Stimulated activated effector memory CD8-positive, alpha-beta T cell treated with anti-CD3 and anti-CD28 coated beads, Interleukin-12 subunit alpha, Interleukin-12 subunit beta, amount 100 ng/mL, for 72 hours (primary cell): ENCODE measurements at places on chromosomes 5 and 9.

GRCh38 chr5:119036101-119036762 is 34.7 kb upstream of the DMXL1 start:
- DNase-seq: no peak

- DNase-seq: no peak
These were observed 37.5 kb downstream of the MAMDC2 start for GRCh38 chr9:70081120-70081495.

DNA sequence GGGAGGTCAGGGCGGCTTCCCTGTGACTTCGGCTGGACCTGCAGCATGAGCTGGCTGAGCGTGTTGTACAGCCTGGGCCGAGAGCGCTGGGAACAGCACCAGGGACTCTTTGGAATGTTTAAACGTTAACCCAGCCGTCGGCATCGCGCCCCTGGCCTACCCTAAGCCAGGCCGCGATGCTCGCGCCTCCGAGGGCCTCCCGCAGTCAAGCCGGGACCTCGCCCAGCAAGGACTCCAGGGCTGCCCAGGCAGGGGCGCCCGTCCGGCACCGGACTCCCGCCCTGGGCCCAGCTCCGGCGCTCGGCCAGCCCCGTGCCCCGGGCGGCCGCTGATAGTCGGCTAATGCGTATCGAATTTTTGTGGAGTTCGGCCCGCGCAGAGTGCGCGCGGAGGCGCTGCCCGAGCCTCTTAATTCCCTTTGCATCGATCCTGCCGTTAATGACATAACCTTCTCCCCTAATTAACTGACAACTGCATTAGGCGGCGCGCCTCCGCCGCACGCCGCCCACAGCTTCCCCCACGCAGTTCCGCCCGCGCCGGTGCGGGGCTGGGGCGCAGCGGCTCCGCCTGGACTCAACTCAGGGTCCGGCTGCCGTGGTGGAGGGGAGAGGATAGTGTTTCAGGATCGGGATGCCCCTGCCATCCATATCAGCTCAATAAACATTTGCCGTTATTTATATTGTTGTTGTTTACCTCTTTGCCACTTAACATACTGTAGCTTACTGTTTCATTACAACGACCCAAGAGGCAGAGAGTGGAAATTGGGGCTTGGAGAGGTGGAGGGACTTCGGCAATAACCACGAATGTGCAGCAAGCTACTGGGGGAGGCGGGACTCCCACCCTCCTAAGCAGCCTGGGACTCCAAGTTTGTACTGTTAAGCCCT is 28.8 kb upstream of the CDC23 start:
- DNase-seq: no peak

GRCh38 chr5:122377026-122377425 is 65.0 kb downstream of the SNCAIP start:
- no peak for DNase-seq

DNA sequence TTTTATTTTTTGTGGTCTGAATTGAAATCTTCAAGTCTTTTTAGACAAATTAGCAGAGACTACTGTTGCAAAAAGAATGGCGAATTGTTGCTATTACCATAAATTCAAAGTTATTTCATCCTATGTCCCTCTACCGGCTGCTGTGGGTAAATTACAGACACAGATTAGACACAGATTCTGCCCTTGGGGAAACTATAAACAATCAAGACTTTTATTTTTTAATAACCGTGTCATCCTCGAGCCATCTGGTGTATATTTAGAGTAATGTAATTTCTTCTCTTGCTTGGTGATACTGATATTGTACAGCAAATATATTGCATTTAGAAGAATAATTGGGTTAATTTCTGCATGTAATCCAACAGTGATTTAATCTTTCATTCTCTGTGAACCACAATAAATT is 228.0 kb upstream of the ADAMTSL1 start:
- no peak for DNase-seq

GRCh38 chr5:154388842-154389241 is 57.0 kb upstream of the SAP30L start:
- DNase-seq: no peak

GRCh38 chr5:99063737-99064136 is 134.9 kb upstream of the CHD1 start:
- DNase-seq: no peak

DNA sequence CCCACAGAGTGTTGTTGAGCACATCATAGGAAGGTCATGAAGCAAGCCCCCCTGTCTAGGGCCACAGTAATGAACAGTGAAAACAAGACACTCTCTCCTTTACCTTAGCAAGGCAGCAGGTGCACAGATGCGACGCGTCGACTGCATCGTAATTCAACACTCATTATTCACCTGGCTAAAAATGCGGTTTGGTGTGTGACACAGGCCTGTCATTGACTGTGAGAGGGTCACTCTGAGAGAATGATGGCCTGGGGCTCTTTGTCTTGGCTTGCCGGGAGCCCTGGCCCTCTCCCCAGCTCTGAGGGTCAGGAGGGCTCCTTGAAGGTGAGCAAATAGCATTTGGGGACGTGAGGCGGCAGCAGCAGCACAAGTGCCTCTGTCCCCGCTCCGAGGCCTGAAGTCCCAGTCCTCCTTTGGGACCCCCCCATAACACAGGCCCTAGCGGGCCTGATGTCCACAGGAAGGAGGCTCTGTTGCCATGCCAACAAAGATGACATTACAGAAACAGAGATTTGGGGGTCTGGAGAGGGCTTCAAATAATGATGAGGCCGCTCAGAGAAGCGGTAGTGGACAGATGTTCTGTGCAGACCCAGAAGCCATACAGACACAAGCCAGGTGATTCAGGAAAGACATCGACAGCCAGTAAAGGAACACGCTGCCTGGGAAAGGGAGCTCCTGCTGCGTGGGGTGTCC is 46.7 kb downstream of the SHB start:
- DNase-seq: no peak

DNA sequence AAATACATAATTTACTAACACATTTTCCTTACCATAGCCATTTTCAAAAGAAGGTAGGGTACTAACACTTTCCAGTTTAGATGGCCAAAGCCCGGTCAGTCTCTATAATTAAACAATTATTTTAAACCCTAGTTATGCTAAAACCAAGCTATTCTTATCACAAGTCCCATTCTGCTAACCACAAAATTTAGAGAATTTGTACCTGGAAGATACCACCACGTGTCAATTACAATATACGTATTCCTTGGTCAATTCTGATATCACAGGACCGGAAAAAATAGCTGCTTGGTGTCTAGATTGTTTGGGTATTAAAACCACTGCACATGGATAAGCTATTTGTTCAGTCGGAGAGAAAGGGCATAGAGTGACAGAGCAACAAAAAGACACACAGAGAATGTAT is 18.9 kb upstream of the SKP1 start:
- no peak for DNase-seq

DNA sequence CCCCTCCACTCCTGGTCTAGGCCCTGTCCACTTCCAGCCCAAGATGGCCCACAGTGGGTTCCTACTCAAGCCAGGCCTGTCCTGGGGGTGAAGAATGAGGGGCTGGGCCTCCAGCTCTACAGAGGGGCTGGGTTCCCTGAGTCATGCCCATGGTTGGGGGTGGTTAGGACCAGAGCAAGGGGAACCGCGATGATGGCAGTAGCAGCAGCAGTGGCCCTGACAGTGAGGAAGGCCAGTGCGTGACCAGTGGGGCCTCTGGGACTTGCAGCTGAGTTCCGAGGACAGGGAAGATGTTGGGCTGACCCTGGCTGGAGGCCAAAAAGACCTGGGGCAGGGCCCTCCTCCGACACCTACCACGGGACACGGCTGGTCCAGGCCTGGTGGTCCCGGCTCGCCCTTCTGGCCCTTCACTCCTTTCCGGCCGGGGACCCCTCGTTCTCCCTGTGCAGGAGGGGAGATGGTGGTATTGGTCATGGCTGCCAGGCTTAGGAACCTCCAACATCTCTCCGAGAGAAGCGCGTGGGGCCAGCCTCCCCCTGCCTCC is 9.2 kb upstream of the PHYKPL start:
- DNase-seq: no peak

- DNase-seq: no peak
These were observed 376.9 kb upstream of the KCNN2 start for GRCh38 chr5:113984928-113985327.

DNA sequence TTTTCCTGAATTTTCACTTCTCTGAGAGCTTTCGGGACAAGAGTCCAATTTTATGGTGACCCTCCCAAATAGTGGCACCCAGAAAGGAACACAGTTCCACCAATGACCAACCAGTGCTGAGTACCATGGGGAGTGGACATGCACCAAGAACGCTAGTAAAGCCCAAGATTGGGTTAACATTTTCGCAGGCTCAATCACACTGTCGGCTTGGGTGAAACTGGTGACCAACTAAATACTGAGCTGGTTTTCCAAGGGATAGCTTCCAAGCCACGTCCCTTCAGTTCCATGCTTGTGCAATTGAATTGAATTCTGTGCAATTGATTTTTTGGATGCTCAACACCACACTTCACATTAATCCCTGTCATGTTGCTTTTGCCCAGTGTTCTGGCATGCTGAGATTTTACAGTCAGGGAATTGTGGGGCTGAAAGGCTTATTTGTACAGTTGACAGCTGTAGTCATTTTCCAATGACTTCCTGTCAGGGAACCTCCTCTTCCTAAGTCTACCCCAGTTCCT is 37.6 kb upstream of the TRMT10B start:
- DNase-seq: no peak

- no peak for DNase-seq
These were observed 1.2 kb downstream of the UHRF2 start for GRCh38 chr9:6414247-6414641.

- peak; percentile 22 for DNase-seq
These were observed 4.4 kb downstream of the SLIT3 start for GRCh38 chr5:169296419-169297143.

DNA sequence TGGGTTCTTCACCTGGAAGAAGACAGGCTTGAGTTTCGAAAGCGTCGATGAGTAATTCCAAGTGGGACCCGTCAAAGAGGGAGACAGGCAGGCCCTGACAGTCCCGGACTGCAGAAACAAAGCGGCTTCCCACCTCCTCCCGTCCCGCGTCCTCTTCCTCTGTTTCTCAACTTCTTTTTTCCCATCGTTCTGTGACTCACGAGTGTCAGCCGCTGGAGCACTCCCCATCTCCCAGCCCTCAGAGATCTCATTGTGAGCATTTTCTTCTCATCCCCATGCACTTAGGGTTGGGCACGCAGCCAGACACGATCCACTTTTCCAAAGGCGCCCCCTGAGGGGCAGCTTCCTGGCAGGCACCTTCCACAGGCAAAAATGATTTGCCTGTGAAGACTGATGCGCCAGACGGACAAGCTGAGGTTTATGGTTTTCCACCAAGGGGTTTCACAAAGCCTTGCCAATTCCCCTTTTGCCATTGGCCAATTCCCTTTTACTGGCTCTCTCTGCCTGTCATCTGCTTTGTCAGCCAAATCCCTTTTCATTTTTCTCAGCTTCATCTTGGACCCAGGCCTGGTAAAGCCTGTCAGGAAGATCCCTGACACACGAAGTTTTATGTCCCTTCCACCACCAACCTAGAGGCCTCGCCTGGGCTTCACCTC is 86.5 kb upstream of the ANKRD55 start:
- DNase-seq: no peak

DNA sequence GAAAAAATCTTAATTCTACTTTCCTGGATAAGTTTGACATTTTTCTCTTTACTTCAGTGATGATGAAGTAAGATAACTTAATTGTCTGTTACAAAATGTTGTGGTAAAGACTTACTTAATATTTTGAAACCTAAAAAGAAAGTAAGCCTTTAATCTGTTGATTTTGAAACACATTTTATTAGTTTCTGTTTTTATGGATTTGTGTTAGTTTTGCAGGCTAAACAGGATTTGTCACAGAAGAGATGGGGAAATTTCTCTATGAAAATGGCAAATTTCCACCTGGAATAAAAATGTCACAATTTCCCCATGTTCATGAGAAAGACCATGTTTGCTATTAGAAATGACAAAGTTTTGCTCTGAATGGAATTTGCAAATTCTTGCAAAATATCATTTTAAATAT is 237.1 kb downstream of the RFX3 start:
- no peak for DNase-seq
